ENCODE measurements at places on chromosomes 1 and 21.

- DNase-seq, result no peak
Measured at GRCh38 chr1:183456826-183457225, 15.5 kb upstream of the SMG7 start.

DNA sequence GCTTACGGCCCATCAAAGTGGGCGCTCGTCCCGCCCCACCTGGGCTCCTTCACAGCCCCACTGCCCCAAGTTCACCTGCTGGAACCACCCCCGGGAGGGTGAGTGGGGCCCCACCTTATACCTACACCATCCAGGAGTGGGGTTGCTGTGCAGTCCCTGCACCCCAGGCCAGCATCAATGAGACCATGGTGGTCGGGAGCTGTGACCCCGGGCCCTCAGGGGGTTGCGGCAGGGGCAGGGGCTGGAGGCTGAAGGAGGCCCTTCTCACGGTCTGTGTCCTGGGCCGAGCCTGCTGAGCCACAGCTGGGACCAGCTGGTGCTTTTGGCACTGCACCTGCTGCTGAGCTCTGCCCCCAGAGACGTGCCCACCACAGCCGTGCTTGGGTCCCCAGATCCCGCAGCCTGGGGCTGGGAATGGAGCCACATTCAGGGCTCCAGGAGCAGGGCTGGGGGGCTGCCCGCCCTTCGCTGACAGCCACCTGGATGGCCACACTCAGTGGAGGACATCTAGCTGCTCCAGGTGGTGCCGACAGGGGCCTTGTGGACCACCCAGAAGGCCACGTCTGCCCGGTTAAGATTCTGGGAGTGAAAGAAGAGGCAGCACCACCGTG, 17.4 kb downstream of the ACTRT2 start:
- DNase-seq, result no peak

DNA sequence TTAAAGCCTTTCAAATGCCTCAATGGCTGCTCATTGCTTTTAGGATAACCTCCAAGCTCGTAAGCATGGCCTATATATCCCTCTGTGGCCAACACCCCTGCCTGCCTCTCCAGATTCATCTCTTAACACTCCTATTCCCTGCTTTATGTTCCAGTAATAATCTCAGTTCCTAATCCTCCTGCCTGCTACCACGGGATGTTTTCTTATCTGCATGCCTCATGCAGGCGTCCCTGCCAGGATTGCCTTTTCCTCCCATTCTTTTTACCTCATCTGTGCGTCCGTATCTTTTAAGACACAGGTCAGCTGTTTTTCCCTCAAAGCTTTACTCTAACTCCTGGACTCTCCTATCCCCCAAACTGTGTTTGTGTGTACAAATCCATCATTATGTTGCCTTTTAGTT, 36.1 kb downstream of the ZBTB40 start:
- no peak for DNase-seq

- peak; percentile 71 for DNase-seq
Measured at GRCh38 chr1:23554481-23555269, 4.6 kb downstream of the ID3 start.

DNA sequence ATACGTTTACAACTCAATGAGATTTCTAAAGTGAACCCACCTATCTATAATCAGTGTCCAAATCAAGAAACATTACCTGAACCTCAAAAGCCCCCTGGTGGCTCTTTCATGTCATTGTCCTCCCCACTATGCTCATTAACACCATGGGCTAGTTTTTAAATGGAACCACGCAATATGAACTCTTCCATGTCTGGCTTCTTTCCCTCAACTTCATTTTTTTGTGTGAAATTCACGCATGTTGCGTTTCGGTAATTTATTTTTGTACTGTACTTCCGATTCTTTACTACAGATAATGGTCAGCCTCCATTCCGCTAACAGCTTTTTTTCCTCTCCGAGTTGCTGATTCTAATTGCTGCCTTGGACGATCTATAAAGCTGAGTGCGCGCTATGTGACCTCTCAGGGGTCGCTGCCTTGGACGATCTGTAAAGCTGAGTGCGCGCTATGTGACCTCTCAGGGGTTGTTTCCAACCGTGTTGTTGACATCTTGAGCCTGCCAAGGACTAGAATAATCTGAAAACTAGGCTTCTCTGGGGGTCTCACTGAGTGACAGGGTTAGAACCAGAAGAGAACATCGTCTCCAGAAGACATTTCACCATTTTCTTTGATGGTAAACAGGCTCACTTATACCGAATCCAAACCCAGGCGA, 1.1 kb upstream of the CACYBP start:
- DNase-seq, result no peak

- DNase-seq, result no peak
Measured at GRCh38 chr1:2136386-2137235, 58.0 kb downstream of the FAAP20 start.

DNA sequence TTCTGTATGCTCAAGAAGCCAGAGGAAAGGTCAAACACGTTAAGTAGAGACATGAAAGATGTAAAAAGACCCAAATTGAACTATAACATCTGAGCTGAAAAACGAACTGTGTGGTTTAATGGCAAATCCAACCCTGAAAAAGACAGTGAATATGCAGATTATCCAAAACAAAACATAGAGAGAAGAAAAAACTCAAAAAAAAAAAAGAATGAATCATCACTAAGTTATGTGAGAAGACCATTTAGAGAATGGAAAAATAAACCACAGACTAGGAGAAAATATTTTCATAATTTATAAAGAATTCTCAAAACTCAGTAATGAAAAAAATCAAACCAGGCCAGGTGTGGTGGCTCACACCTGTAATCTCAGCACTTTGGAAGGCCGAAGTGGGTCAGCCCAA, 253.3 kb downstream of the PLPP3 start:
- no peak for DNase-seq

GRCh38 chr1:70896224-70896623, 151.4 kb downstream of the PTGER3 start:
- no peak for DNase-seq

DNA sequence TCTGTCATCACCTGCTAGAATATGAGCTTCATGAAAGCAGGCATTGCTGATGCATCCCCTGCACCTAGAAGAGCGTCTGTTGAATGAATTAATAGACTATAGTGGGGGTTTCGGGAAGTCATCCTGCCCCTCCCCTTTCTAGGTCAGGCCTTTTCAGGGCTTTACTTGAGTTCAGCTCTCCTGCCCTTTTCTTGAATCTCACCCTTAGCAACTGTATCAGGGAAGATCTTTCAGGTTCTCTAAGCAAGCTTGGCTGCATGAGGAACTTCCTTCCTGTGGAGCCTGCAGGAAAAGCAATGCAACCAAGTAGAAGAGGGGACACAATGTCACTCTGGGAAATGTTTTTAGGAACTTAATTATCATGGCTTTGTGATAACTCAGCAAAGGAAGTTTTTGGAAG, 27.2 kb upstream of the KIAA0040 start:
- no peak for DNase-seq

- no peak for DNase-seq
Measured at GRCh38 chr1:15207829-15208429, 39.1 kb upstream of the FHAD1 start.

GRCh38 chr1:21012937-21013336, 163.8 kb downstream of the EIF4G3 start:
- DNase-seq, result no peak

DNA sequence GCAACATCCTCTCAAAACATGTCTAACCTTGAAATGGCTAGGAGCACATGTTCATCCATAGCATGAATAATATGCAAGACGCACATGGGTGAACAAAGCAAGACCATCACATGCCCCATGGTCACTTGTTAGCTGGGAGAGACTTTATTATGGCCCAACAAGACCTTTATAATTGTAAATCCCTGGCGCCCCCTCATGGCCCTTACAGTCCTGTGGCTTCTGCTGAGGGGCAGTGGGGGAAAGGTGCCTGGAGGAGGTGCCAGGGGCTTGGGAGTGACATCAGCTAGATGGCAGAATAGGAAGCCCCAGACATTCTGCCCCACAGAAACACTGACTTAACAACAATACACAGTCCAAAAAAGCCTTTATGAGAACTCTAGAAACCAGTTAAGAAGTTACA, 51.7 kb downstream of the CSMD2 start:
- DNase-seq, result no peak

DNA sequence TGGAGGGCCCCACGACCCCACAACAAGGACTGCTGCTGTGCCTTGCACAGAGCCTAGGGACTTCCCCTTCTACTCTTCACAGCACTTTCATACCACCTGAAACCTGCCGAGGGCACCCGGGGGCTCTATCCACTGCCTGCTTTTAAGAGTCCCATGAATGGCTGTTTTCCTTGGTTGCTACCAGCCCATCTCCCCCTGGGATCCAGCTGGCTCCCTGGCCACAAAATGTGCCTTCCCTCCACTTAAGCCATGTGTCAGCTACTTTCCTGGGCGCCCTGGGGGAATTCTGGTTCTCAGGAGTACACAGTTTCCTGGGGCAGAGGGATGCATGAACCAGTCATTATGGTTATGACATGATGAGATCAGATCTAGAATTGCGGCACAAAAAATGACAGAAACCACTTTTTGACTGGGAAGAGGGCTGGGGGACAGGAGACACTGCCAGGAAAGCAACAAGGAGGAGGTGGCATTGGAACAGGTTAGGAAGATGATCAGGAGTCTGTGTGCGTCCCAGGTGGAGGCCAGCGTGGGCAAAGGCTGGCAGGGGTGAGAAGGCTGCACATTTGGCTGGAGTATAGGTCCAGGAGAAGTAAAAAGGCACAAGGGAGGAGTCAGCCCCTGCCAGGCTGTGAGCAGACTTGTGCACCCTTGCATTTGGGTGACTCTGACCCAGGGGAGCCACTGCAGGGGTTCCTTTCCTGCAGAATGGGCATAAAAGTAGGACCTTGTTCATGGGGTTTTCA, 3.2 kb upstream of the TNFRSF8 start:
- DNase-seq, result peak; percentile 41

DNA sequence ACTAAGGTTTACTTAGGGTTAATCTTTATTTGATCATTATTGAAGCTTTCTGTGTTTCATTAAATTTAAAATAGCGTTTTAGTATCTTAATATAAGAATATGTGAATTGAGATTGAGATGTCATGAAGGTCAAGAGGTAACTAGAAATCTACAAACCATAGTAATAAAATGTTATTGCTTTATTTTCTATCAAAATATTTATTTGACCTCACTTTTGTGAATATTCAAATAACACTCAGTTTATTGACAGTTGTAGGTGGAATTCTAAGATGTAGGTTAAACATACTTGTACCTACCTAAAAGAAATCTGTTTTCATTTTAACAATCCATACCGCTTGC, 5.7 kb downstream of the ADGRL2 start:
- no peak for DNase-seq

DNA sequence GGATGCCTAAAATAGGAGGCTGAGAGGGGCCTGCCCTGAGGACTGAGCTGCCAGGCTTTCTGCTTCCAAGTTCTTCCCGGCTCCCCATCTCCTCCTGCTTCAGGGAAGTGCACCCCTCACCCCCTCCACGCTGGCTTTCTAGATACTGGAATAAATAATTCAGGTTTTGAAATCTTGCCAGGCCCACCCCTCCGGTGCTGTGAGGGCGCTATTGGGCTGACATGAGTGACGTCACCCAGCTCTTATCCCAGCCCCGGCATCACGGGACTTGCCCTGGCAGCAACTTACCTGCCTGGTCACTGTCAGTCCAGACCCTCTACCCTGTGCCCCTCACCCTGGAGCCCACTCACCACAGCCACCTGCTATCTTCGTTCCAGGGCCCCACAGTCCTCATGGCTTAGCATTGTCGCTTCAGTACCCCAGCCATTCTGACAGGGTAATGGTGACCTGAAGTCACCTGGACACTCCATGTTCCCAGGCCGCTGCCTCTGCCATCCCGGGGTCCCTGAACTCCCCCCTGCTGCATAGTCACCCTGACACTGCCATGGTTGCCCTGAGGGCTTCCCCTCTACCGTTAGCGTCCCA, 819 bp upstream of the GPR3 start:
- DNase-seq, result no peak

- DNase-seq, result no peak
Measured at GRCh38 chr1:5763696-5764370, 228.4 kb downstream of the NPHP4 start.

DNA sequence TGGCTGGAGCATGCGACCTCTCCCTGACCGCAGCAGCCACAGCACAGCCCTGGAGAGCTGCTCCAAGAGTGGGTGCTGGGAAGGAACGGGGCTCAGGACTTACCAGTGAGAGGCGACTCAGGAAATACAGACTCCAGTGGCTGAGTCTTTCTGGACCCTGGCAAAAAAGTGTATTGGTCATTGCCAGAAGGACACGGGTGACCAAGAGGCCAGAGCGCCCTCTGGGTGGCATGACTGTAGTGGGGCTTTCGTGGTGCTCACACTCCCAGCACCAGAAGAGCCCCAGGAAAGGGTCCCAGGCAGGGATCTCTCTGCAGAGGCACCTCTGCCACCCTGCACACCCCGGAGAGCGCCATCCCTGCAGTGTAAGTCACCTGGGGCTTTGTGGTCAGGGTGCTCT, 8.9 kb upstream of the PRDM16 start:
- no peak for DNase-seq

- no peak for DNase-seq
Measured at GRCh38 chr1:8104278-8105236, 78.4 kb upstream of the ERRFI1 start.

- DNase-seq, result no peak
Measured at GRCh38 chr1:108657356-108658080, 3.4 kb downstream of the HENMT1 start.

- no peak for DNase-seq
Measured at GRCh38 chr1:26081267-26082019, 14.0 kb upstream of the TRIM63 start.

GRCh38 chr1:169809370-169810095, 14.8 kb upstream of the METTL18 start:
- no peak for DNase-seq

GRCh38 chr1:103905363-103905762, 155.7 kb downstream of the AMY1C start:
- DNase-seq, result no peak

DNA sequence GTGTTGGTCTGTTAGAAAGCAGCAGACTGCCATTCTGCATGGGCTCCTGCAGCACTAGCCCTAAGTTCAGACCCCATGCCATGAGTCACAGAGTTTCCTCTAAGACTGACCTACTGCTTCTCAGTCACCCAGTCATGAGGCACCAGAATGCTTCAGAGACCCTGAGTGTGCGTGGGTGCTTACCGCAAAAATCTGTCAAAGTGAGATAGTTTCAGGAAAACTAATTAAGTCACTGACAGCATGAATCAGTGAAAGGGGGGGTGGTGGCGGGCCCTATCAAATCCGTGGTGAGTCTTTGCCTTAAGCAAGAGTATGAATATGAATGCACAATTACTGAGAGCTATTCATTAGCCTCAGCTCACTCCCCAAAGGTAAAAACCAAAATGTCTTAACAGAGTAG, 98.1 kb downstream of the KCTD3 start:
- DNase-seq, result no peak

DNA sequence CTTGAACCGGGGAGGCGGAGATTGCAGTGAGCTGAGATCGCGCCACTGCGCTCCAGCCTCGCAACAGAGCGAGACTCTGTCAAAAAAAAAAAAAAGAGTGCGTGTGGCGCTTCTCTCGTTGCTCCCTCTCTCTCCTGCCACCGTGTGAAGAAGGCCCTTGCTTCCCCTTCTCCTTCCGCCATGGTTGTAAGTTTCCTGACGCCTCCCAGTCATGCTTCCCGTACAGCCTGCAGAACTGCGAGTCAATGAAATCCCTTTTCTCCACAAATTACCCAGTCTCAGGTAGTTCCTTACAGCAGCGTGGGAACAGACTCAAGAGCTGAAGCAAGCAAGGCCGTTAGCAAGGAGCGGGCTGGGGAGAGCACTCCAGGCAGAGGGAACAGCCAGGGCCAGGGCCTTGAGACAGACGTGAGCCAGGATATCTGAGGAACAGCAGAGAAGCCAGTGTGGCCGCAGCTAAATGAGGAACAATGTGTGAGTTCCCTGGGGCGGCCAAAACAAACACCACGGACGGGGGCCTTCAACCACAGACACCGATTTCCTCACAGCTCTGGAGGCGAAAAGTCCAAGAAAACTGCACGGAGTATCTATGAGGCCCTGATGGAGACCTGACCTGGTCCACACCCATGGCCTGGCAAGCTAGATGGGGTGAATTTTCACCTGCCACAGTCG, 54.2 kb upstream of the ETS2 start:
- DNase-seq, result no peak

Measured in stimulated activated CD8-positive, alpha-beta memory T cell treated with anti-CD3 and anti-CD28 coated beads, Interleukin-2, amount 100 ng/mL, for 48 hours (primary cell).